ENCODE measurements at places on chromosomes 2 and 18. TPM values are rescaled to one million over a fixed set of nuclear protein-coding genes. Genes with fewer than 3 reads are reported as not detected.
A peak's percentile ranks its signal among the peaks of the same experiment; 100 is the strongest.

The GALR1 gene
- total RNA-seq: not detected

The SERPINB7 gene
- total RNA-seq: not detected

The SERPINB5 gene
- total RNA-seq: not detected

The CRYBA2 gene
- not detected for total RNA-seq

The HOXD10 gene
- total RNA-seq: not detected

The GALNT13 gene
- total RNA-seq: not detected

DNA sequence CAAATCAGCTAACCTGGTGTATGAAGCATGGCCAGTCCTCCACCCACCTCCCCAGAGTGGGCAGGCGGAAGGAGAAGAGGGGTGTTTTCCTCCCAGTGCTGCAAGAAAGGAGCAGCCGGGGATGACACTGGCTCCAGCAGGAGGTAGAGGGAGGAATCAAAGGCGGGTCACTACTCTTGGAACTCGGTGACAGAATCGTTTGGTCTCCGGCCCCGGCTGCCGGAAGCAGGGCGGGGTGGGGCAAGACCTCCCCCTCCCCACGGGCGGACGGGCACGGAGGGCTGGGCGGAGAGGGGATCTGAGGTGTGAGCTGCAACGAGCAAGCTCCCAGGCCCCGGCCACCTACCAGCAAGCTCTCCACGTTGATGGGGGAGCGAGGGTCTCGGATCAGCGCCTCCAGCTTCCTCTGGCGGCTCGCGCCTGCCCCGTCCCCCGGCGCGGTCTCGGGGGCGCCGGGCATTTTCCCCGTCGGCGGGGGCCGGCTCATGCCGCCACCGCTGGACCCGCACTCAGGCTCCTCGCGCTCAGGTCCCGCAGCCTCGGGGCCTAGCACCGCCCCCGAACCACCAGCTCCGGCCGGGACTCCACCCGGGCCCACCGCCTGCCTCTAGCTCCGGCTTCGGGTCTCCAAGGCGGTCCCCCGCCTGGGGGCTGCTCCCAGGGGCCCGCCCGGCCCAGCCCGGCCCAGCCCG, 640 bp downstream of the ROCK2 start:
- DNase-seq: peak; percentile 88

DNA sequence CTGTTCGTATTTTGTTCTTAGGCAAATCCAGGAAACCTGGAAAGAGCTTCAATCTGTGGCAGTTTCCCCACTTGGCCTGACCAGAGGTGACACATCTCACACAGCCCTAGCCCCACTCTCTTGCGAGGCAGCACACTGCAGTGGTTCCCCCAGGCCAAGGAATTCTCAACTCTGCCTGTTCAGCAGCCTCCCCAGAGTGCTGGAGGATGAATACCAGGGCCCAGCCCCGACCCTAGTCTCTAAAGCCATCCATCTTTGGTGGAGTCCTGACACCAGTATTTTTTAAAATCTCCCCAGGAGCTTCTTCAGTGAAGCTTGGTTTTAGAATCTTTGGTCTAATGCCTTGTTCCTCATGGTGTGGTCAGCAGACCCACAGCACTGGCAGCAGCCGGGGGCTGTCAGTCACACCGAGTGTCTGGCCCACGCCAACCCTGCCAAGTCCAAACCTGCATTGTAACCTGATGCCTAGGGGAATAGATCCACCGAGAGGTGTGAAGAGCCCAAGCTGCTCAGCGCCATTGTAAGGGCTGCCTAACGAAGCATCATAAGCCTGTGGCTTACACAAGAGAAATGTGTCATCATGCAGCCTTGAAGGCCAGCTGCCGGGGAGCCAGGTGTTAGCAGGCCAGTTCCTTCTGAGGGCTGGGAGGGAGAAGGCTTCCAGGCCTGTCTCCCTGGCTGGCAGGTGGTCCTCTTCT, 428.7 kb upstream of the ID2 start:
- DNase-seq: no peak

DNA sequence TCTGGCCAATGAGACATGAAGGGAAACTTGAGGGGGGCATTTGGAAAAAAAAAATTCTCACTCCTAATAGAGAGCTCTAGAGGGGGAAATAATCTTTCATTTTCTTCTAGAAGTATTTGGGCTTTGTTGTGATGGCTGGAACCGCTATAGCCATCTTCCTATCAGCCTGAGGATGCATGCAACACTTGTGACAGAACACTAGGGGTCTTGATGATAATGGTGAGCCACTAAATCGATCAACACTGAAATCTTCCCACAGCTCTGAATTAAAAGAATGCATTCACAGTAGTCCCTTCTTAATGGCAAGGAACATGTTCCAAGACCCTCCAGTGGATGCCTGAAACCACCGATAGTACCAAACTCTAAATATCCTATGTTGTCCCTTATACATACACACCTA, 325.3 kb downstream of the LNPK start:
- DNase-seq: no peak

GRCh38 chr2:218871345-218872302, 9.0 kb upstream of the WNT10A start:
- no peak for DNase-seq

- no peak for DNase-seq
Observed at GRCh38 chr2:102092535-102092934, 50.0 kb upstream of the IL1R1 start.

- DNase-seq: no peak
Observed at GRCh38 chr2:168184681-168185513, 62.5 kb downstream of the STK39 start.

DNA sequence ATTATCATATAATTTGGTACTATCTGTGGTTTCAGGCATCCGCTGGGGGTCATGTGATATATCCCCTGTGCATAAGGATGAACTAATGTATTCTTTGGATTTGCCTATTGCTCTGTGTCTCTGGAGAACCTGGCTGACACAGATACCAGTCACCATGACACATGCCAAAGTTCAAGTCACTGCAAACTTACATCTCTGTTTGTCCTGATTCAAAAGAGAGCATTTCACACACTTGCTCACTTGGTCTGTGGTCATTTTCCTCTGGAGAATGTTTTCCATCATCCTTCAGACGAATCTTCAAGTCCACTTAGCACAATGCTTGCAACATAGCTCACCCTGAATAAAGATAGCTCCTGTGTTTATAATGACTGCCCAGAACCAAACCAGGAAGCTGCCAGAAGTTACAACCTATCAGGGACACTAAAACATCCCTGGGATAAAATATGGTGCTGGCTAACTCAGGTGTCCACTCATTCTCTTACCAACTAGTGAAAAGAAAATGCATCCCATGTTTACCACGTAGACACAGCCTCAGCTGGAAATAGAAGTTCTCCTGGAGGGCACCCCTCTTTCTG, 18.1 kb downstream of the SULT1C3 start:
- no peak for DNase-seq

- no peak for DNase-seq
Observed at GRCh38 chr2:65092791-65093190, 36.6 kb downstream of the CEP68 start.

- DNase-seq: no peak
Observed at GRCh38 chr18:42296723-42297122, 341.7 kb downstream of the PIK3C3 start.

DNA sequence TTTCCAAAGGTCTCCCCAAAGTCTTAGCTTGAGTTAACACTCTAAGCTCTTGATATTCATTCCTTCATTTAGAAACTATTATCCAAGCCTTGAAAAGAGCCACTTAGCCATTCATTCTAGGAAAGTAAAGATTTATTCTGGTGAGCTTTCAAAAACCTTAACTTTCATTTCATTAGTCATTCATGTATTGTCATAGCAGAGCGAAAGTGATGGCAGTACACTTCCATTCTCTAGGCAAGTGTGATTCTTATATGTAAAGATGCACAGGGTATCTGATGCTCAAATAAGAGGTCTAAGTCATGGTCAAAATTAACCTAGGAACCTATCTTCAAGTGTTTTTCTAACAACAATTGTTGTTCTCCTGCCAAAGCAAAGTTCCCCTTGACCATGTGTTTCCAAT, 553.0 kb upstream of the FANCL start:
- DNase-seq: no peak

GRCh38 chr18:23716966-23717365, 27.7 kb downstream of the LAMA3 start:
- DNase-seq: no peak
